ENCODE measurements at places on chromosomes 2 and 18.

- DNase-seq: no peak
These were observed 98.1 kb upstream of the YPEL5 start for GRCh38 chr2:30048636-30049175.

- DNase-seq: no peak
These were observed 139.0 kb upstream of the SESTD1 start for GRCh38 chr2:179403624-179404023.

- DNase-seq: no peak
These were observed 96.7 kb downstream of the ZNF385B start for GRCh38 chr2:179764710-179765109.

GRCh38 chr18:7958081-7958896 is 391.2 kb downstream of the PTPRM start:
- no peak for DNase-seq

GRCh38 chr2:80968450-80968849 is 663.9 kb upstream of the LRRTM1 start:
- no peak for DNase-seq

GRCh38 chr2:239893236-239893515 is 132.0 kb downstream of the NDUFA10 start:
- DNase-seq: no peak

DNA sequence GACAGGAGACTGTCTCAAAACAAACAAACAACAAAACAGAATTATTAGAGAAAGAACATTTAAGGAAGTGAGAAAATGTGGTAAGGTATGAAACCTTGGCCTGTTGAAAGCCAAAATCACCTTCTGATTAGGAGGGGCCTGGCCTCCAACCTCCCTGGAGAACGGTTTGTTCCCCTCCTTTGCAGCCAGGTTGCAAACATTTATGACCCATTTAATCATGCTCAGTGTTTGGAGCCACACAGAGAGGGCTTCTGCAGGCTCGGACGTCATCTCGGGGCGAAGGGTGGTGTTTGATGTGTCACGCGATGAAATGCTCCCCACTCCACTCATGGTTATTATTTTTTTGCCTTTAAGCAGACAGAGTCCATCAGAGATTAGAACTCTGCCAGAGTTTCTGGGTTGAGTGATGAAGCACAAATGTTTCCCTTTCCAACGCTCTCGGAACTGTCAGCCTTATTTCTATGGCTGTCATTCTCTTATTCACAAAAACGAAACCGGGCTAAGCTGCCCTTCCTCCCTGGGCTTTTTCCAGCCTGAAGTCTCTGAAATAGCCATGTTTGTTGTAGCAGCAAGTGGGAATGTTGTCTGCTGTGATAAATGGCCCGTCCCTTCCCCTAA is 33.6 kb upstream of the ROCK2 start:
- DNase-seq: no peak

GRCh38 chr2:73291093-73291460 is 2.3 kb downstream of the EGR4 start:
- DNase-seq: no peak

DNA sequence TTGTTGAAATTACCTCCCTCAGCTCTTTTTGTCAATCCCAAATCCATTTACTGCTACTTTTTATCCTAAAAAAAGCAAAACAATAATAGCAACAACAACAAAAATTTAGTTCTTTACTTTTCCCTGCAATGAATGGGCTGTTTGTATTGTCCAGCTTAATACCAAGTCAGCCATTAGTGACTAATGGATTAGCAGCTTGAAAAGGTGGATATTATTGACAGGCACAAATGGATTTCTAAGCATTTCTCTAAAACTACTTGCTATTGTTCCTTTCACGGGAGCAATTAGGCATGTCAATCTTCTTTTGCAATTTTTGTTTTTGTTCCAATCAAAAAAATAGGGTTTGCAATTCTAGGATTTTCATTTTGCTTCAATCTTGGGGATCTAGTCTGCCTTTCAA is 32.1 kb upstream of the SPAG16 start:
- DNase-seq: no peak

GRCh38 chr18:2869207-2869606 is 22.4 kb downstream of the EMILIN2 start:
- DNase-seq: no peak

GRCh38 chr18:77784759-77785379 is 535.2 kb downstream of the GALR1 start:
- DNase-seq: no peak

GRCh38 chr18:59276047-59276446 is 2.8 kb upstream of the RAX start:
- DNase-seq: no peak

DNA sequence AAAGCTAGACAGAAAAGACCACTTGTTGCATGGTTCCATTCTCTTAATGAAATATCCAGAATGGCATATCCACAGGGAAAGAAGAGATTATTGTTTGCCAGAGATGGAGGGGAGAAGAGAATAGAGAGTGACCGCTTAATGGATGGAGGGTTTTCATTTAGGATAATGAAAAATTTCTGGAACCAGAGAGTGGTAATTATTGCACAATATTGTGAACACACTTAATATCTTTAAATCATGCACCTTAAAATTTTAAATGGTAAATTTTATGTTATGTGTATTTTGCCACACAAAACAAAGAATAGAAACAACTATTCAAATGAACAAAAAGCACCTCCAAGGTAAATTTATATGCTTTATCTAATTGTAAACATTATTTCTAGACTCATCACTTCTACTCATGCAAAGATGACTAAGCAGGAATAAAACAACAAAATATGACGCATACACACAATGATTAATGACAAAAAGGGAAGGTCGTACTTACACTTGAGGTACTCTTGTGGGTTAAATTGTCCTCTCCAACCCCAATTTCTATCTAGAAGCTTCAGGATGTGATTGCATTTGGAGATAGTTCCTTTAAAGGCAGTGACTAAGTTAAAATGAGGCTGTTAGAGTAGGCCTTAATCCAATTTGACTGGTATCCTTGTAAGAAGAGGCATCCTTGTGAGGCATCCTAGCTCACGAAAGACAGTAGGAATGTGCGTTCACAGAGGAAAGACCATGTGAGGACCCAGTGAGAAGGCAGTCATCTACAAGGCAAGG is 18.7 kb upstream of the DHRS9 start:
- no peak for DNase-seq

DNA sequence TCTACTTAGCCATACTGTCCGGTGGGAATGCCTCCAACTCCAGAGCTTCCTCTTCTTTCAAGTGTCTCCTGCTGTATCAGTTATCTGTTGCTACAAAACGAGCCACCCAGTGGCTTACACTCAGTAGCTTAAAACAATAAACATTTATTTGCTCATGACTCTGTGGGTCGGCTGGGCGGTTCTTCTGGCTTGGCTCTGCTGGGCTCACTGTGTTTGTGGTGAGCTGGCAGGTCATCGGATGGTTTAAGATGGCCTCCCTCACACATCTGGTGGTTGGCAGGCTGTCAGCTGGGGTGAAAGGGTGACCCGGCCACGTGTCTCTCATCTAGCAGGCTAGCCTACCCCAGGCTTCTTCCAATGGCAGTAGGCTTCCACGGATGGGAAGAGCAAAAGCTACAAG is 122.4 kb upstream of the SLC1A4 start:
- DNase-seq: no peak

Data from GF-D8 (cell line).